Small intestine (tissue), 16 donors: ENCODE measurements at places on chromosomes 16 and 17.

DNA sequence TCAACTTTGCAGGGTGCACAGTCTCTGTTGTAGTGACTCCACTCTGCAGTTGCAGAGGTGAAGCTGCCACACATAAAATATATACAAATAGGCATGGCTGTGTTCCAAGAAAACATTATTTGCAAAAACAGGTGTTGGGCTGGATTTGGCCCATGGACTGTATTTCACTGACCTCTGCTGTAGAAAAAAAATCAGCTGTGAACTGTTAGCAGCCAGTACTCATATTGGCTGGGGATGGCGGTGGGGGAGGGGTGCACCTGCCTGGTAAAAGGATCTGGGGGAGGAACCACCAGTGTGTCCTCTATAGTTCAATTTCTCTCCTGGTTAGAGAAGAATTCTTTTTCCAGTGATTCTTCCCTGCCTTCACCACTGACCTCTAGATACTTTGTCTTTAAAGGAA, 50.0 kb downstream of the SHISA9 start:
- no peak for DNase-seq

- DNase-seq, result no peak
Measured at GRCh38 chr16:50881956-50882355, 140.1 kb downstream of the CYLD start.

DNA sequence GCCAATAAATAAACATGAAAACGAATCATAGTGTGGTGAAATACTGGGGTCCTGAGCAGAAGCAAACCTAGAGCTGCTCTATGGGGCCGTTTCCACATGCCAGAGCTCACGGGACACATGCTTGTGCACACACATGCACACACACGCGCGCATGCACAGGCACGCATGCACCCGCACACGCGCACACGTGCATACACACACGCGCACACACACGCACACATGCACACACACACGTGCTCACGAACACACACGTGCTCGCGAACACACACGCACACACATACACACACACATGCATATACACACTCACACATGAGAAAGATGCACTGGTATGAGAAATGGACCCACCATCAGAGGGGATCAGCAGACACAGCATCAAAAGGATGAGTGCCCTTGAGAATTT, 52.2 kb upstream of the DNAJA2 start:
- no peak for DNase-seq

- DNase-seq, result no peak
Measured at GRCh38 chr17:45101883-45102811, 30.2 kb downstream of the PLCD3 start.

GRCh38 chr16:80695020-80695419, 109.4 kb downstream of the CDYL2 start:
- no peak for DNase-seq

DNA sequence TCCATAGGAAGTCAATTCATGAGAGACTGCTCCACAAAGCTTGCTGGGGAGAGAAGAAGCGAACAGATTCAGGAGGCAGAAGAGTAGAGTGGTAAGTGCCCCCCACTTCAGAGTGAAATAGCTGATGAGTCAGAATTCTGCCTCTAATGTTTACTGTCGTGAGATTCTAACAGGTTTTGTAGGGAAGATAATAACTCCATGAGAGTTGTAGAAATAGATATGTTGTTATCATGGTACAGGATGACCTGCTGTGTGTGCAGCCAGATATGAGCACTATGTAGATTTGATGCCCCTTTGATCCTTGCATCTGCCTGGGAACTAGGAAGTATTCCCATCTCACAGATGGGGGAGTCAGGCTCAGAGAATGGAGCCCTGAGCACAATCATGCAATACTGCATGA, 502.4 kb upstream of the CDH11 start:
- no peak for DNase-seq

- no peak for DNase-seq
Measured at GRCh38 chr16:88347656-88348376, 34.9 kb upstream of the ZNF469 start.

DNA sequence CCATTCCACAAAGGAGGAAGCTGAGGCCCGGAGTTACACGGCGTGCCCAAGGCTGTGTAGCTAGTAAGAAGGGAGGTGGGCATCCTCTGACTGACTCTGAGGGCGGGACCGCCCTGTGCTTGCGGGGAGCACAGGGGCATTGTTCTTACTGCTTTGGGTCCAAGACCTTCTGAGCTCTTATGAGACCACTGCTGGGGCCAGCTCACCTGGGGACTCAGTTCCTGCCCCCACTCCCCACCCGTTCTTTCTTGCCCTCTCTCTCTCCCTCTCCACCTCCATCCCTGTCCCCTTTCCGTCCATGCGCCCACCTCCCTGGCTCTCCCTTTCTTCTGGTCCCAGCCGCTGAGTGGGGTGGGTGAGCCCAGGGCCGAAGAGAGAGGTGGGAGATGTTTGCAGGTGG, 19.6 kb downstream of the CCR7 start:
- DNase-seq, result no peak

- DNase-seq, result peak; percentile 97
Measured at GRCh38 chr17:39678340-39679116, 9.3 kb downstream of the PGAP3 start.

DNA sequence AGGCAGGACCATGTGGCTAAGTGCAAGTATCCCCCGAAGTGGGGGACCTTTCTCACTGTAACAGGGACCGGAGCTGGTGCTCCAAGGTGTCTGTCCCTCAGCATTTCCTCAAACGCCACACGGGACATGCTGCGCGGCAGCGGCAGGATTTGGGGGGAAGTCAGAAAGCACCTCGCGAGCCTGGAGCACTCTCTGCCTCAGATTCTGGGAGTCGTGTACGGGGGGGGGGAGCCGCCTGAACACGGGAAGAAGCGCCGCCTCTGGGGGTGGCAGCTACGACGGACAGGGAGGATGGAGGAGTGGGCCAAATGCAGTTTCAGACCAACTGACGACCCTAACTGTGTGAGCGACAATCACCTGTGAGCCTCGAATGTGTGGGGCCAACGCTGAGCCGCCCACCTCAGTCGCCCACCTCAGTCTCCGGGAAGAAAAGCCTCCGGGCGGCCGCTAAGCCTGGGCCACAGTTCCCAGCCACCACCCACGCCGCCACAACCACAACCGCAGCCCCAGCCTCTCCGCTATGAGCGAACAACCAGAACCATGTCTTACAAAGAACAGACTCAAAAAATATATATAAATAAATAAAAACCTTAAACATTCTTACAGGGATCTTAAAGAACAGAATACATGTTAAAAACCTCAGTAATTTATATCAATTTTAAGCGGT, 8.8 kb upstream of the TRAP1 start:
- DNase-seq, result no peak

DNA sequence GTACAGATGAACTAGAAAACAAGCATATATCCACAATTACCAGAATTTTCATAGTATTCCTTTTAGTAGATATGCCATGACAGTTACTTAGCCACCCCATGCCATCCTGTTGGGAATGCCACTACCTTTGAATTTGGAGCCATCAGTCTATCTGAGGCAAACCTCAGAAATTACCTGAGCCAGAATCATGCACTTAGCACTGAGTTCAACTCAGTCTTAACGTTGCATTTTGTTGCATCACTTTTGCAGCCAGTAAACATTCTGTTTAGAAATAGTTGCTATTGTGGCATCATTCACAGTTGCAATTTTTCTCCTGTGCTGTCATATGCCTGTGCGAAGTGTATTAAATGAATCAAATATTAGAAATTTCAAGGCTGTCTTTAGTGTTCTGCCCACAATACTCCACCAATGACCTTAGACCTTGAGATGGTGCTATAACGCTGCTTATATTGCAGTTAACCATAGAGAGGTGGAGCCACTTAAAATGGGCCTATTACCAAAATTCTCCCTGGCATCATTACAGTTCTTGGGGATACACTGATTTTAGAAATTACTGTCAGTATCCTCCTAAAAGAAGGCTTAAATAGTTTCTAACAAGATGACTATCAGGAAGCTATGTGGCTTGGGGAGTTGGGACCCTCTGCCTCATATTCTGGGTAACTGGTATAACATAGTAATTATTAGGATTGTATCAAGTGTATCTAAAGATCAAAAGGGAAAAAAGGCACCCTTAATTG, 11.1 kb downstream of the PTRH2 start:
- DNase-seq, result no peak

- no peak for DNase-seq
Measured at GRCh38 chr16:30371248-30371816, 1.0 kb upstream of the TBC1D10B start.

- DNase-seq, result no peak
Measured at GRCh38 chr16:89200850-89201411, 594 bp upstream of the SLC22A31 start.

DNA sequence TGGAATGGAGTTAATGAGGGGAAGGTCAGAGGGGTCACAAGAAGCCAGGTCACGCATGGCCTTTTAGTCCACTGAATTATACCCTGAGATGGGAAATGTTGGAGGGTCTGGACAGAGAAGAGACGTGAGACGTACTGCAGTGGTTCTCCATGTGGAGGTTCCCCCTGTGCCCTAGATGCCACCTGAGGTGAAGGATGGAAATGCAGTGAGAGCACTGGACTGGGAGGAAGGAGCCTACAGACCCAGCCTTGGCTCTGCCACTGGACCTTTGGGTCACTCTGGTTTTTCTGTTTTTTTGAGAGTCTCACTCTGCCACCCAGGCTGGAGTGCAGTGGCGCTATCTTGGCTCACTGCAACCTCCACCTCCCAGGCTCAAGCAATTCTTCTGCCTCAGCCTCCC, 1.8 kb upstream of the PLSCR3 start:
- DNase-seq, result no peak

- DNase-seq, result no peak
Measured at GRCh38 chr16:23131931-23132621, 17.2 kb downstream of the USP31 start.

DNA sequence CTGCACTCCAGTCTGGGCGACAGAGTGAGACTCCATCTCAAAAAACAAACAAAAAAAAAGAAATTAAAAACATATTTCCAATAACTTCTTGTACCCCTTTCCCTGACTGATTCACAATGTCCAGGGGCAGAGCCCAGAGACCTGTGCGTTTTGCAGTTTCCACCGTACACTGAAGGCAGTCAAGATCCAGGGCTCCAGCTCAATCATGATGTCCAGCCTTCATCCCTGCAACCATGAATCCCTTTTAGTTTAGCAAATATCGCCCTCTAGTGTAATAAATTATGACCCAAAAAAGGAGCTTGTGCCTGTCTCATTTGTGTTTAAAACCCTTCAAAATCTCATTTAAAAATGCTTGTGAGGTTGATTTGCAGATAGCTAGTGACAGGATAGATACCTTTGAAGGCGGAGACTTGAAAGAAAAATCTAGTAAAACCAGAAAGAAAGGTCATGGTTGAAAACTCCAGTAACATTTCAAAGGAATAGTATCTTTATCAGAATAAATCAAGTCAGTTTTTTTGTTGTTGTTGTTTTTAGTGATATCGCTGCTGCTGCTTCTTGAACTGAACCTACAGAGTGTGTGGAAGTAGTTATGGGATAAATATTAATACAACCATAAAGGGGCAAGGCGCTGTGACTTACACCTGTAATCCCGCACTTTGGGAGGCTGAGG, 3.7 kb upstream of the ERN1 start:
- DNase-seq, result peak; percentile 75

- DNase-seq, result no peak
Measured at GRCh38 chr17:32010114-32010513, 2.9 kb downstream of the LRRC37B start.

DNA sequence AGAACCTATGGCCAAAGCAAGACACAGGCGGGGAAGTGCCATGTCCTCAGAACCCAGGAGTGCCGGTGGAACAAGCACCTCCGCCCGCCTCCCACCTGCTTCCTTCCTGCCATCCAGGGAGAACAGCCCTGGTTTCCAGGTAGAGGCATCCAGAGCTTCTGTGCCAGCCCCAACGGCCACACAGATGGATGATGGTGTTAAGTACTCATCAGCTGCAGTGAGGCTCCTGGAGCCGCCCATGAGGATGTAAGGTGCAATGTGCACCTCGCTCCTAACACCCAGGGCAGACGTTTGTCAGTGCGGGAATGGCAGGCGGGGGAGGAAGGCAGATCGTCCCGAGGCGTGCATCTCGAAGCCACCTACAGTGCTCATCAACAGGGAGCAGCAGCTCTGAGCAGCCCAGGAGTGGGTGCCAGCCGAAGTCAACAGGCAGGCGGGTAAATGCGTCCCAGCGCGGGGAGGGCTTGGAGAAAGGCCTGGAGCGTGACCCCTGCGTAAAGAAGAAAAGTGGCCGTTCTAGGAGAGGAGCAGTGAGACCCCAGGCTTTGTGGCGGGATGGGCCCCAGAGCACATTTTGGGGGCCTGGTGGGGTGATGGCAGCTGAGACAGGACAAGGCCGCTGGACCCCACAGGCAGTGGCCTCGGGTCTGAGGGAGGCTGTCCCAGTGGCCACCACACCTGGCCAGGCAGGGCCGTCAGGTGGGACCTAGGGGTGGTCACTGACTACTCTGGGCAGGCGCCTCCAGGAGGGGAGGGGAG, 46.1 kb upstream of the ACSF3 start:
- no peak for DNase-seq

GRCh38 chr16:54034684-54035083, 251.9 kb downstream of the IRX3 start:
- no peak for DNase-seq

DNA sequence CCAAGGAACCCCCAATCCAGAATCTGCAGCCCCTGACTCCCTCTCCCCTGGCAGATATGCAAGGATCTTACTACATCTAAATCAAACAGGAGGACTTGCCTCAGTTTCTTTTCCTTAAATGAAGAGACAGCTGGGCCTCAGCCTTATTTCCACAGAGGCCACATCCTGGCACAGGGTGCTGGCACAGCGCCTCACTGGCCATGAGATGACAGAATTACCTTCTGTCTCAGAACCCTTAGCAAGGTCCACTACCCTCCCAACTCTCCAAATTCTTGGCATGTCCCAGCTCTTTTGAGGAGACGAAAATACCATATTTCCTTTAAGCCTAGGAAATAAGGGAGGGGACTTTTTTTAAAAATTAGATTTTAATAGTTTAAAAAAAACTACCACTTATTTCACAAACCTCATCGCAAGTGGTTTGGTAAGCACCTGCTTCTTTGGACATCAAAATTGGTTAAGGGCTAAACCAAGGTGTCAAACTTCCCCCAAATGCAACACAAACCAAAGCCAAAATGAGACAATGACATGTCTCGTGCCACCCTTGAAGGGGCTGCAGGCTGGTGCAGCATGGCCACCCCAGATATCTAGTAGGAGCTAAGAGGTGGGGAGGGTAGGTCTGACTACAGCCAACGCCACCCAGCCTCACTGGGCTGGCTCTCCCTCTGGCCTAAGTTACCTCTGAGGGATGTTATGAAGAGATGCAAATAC, 25.3 kb downstream of the FAM117A start:
- DNase-seq, result no peak

DNA sequence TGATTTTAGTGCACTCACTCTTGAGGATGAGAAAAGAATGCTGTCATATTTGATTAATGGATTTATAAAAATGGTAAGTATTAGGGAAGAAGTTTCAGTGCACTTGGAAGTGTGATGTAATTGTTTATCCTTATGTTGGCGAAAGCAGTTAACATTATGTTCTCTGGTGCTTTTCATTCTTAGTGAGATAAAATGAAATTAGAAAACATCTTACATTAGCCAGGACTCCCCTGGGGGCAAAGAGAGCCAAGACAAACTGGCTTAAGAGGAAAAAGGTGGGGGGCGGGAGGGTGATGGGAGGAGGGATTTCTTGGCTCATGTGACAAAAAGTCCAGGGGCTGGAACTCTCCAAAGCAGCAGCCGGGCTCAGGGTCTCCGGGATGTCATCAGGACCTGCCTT, 73.2 kb downstream of the KNOP1 start:
- DNase-seq, result no peak

GRCh38 chr16:27238016-27238587, 30.5 kb downstream of the NSMCE1 start:
- peak; percentile 60 for DNase-seq
